ENCODE measurements at places on chromosomes 1 and 21.

DNA sequence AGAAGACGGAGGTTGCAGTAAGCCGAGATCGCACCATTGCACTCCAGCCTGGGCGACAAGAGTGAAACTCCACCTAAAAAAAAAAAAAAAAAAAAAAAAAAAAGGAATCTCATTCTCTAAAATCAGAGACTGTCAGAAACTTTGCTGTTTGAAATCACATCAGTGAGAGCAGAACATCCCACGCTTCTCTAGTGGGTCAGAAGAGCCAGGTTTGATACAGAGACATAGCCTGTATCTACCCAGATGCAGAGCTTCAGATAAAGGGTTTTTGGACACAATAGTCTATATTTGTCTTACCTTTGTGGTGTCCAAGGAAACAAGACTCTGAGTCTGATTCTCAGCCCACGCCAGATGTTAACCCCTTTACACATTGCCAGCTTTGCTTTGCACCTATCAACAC, 19.6 kb downstream of the CELA3A start:
- no peak for DNase-seq

- no peak for DNase-seq
Measured at GRCh38 chr21:34593423-34593822, 21.5 kb downstream of the RCAN1 start.

- no peak for DNase-seq
Measured at GRCh38 chr1:85411567-85412305, 53.2 kb downstream of the DDAH1 start.

DNA sequence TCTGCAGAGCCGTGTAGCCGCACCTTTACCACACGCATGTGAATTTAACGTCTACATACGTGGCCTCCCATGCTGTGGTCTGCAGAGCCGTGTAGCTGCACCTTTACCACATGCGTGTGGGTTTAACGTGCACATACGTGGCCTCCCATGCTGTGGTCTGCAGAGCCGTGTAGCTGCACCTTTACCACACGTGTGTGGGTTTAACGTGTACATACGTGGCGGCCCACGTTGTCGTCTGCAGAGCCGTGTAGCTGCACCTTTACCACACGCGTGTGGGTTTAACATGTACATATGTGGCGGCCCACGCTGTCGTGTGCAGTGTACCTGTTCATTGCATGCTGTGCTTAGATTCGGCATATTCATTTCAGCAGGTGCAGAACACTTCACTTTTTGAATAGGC, 17.5 kb downstream of the DFFB start:
- DNase-seq: no peak

- no peak for DNase-seq
Measured at GRCh38 chr1:57131701-57132394, 166.0 kb upstream of the C8B start.

Measured in LoVo (cell line).